NCI-H1436 treated with DMSO at 0.1 percent for 48 hours (cell line): ENCODE measurements at places on chromosomes 1 and 21.

- no peak for DNase-seq
Measured at GRCh38 chr1:8874230-8875201, 4.0 kb downstream of the ENO1 start.

DNA sequence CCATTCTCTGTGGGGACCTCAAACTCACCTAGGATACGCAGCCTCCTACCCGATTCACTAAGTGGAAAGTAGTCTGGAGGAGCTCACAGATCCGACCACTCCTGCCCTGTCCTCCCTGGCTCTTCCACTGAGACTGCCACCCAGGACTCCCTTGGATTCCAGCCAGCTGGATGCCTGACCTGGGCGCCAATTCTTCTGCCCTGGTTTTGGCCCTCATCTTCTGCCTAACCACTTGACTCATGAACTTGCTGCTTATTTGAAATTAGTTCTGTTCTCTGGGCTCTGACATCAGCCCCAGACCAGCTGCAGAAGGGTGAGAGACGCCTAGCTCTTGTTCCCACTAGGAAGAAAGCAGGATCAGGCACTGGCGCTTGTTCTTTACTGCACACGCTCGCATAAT is 48.9 kb downstream of the SLC35D1 start:
- no peak for DNase-seq

GRCh38 chr1:84434801-84435549 is 36.7 kb downstream of the DNASE2B start:
- DNase-seq = no peak

DNA sequence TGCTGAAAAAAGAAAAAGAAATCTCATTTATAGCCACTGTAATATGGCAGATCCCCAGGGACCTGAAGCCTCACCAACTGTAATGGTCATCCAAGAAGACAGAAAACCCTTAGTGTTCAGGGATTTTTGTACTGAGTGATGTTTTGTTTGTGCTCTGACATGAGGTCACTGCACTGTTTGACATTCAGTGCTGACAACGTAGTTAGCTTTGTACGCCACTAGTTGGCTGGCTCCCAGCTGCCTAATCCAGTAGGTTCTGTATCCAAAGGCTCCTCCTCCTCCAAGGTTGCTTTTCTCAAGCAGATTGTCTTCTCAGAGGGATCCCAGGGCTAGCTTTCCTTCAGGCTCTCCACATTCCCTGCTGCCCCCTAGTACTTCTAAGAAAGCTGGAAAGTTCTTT is 9.5 kb upstream of the YRDC start:
- no peak for DNase-seq

DNA sequence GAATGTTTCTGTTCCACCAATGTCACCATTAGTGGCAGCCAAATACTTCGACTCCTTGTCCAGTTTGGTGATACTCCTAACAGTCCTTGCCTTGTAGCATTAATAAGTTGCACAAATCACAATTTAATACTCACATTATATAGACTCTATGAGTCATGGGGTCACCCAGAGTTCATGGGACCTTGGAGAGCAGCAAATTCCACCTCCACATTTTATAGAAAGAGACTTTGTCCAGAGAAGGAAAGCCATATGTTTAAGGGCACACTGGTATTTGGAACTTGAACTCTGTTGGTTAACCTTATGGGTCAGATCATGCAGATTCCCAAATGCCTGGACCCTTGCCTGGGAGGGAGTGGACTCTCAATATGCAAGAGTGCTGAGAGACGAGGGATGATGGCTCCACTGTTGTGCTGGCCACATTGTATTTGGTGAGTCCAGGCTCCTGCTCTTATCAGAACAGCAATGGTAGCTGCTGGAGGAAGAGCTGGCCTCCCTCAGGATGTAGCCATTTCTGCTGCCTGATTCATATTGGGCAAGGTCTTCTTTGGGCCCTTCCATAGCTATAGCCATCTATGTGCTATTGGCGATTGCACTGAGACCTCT is 30.6 kb downstream of the DNAJC6 start:
- DNase-seq = no peak

DNA sequence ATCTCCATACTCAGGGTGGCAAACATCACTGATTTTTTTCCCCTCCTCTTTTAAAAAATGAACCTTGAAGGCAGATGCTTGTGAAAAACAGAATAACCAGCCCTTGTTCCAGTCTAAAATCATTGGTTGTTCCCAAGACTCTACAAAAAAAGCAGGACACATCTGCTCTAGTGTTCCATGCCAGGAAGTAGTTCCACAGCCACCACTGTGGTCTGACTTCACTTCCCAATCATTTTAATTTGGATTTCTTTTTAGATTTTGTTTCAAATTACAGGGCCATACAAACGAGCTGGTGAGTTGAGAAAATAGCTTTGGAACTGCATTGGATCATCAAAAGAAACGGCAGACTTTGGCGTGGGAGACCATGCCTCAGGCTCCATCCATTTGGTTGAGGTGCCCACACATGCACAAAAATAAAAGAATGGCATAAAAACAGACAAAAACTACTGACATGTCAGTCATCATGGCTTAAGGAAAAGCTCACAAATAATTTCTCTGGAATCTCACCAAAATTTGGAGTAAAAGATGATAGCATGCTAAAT is 210.0 kb downstream of the GABPA start:
- no peak for DNase-seq

- no peak for DNase-seq
Measured at GRCh38 chr1:30200161-30200560, 523.2 kb downstream of the MATN1 start.

DNA sequence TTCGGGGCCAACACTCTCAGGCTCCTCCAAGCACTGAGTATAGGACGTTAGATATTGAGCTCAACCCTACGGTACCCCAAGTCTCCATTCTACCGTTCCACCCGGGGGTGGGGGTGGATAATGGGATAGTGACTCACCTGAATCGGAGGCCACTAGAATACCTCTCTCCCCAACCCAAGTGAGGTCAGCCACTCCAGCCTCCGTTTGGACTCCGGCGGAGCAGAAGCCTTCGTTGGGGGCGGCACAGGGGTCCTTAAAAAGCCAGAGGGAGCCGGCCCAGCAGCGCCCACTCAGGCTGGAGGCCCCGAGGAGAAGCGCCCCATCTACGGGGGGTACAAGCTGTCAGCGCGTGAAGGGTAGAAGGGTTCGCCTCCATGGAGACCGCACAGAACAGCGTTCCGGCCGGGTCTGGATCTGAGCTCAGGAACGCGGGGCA is 556 bp downstream of the WDR77 start:
- no peak for DNase-seq

GRCh38 chr1:167225920-167226319 is 5.2 kb downstream of the POU2F1 start:
- no peak for DNase-seq

DNA sequence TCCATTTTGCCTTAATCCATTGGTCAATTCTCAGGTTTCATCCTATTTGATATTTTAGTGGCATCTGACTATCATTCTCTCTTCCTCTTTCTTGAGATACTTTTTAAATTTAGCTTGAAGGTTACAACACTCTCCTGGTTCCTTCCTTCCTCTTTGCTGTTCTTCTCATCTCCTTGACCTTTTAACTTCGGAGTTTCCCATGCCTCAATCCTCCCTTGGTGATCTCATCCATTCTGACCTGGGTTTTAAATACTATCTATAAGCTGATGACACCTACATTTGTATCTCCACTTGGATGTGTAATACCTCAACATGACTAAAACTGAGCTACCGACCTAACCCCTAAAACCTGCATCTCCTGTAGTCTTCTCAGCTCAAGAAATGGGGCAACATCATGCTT is 4.8 kb upstream of the ZNF687 start:
- no peak for DNase-seq

DNA sequence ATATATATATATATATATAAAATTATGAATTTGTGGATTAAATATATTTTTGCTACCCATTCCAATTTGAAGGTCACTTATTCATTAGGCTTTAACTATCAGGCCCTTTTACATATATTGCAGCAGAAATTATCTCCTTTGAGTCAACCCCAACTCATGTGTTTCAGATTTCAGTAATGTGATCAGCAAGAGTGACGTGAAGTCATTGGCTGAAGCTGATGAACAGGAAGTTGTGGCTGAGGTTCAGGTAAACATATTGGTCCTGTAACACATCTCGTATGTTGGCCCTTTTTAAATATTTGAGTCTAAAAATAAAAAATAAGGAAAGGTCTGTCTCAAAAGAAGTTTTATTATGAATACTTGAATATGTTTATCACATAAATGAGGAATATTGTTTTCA is 8.5 kb downstream of the VPS45 start:
- no peak for DNase-seq

- DNase-seq = peak; percentile 70
Measured at GRCh38 chr1:208731981-208732821, 488.0 kb upstream of the PLXNA2 start.

- no peak for DNase-seq
Measured at GRCh38 chr1:27981145-27981544, 21.4 kb downstream of the XKR8 start.

- DNase-seq = no peak
Measured at GRCh38 chr1:218880484-218881060, 293.1 kb upstream of the LYPLAL1 start.

DNA sequence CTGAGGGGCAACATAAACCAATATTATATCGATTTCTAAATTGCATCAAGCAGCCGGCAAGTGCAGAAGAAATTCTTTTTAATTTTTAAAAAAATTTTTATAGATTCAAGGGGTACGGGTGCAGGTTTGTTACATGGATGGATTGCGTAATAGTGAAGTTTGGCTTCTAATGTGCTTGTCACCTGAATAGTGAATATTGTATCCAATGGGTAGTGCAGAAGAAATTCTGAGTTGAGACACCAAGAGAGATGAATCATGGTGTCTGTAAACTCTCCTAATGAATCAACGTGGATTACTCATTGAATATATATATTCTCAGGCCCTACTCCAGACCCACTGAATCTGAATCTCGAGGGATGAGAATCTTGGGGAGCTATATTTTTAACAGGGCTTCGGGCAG is 253.7 kb upstream of the FOXD3 start:
- DNase-seq = no peak

DNA sequence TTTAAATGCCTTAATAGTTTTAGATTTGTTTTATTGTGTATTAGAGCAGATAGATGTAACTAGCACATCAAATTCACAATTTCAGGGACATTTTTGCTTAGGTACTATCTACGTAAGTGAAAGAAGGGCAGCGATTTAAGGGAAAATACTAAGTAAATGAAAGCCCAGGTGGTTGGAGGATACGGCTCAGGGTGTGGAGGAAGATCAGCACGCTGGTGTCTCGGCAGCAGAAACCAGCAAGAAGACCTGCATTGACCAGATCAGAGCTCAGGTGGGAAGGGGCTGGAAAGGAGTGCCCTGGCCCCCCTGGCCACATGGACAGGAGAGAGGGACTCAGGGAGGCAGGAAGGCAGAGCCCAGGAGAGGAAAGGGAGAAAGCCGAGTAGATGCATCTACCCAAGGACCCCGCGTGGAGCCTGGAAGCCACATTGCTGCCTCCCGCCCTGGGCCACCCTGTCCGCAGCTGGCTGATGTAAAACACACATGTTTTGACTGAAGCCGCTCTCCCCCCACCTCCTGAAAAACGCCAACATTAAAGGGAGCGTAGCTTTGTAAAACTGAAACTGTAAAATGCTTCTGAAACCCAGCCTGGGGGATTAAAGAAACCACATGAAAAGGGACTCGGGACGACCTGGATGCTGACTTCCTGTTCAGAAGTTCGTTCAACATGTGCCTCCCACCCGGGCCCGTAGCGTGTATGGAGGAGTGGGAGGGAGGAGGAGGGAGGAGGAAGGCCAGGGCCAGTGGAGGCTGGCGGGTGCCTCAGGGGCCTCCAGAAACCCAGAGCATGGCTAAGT is 72.6 kb upstream of the TARDBP start:
- DNase-seq = no peak

DNA sequence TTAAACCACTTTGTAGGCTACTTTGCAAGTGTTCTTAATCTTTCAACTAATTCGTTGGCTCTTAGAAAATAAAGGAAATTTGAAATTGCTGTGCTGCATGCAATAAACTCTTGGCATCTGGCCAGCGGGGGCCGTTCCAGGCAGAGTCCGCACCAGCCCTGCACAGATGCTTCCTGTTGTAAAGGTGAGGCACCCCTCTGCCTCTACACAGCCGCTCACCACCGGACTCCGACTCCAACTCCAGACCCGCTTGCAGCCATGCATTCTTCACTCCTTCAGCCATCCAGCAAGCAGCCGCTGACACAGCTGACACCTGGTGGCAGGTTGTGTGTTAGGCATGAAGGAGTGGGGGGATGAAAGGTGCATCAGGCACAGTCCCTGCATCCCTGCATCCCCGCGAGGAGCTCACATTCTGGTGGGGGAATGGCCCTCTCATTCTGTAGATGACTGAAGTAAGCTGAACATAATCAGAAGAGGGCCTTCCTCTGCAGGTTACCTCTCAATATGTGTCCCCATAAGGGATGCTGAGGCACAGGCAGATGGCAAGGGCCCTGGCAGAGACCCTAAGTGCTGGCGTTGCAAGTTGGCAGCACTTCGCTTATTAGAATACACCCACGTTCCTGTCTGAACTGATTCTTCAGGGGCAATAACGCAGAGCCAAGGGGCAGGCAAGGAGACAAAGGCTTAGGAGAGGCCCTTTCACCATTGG is 56.8 kb downstream of the GLIS1 start:
- DNase-seq = no peak

- DNase-seq = no peak
Measured at GRCh38 chr1:235329139-235329902, 951 bp downstream of the GGPS1 start.

GRCh38 chr1:111242805-111243523 is 15.5 kb downstream of the CHI3L2 start:
- no peak for DNase-seq

DNA sequence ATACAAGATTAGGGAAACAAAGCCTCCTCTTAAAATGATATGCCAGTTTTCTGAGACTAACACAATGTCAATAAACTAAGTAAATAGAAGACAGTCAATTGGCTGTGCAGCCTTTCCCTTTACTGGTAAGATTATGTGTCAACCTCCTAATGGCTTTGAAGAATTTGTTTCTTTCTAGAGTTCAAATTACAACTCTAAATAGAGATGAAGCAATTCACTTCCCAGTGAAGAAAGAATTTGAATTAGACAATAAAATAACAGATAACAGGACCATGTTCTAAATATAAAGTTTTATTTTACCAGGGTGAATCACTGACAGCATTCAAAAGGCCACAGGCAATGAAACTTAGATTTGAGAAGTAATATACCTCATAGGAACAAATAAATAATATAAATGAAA is 680.3 kb downstream of the PLA2G4A start:
- DNase-seq = no peak

- DNase-seq = no peak
Measured at GRCh38 chr1:20511518-20512428, 3.8 kb upstream of the MUL1 start.

DNA sequence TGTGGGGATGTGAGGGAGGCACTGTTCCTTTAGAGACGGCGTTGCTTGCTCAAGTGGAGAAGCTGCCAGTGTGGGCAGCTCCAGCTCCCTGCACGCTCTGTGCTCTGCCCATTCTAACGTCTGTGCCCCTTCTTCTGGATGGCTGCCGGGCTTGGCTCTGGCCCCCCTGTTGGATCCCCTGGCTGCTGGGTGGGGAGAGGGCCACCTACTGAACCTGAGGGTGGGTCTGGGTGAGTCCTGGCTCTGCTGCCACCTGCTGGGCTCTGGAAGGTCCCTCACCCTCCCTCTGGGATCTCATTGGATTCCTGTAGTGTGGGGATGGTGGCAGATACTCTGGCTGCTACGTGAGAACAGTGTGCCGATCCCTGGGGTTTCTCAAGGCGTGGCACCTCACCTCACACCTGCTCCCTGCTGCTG is 5.0 kb downstream of the PFKL start:
- DNase-seq = no peak
